ENCODE measurements at places on chromosomes 7 and 10.

- H3K36me3 ChIP-seq, result no peaks in the 10 kb centered on the region
- no peaks in the 10 kb centered on the region for H3K27me3 ChIP-seq
- no peak overlapping the region for H3K4me3 ChIP-seq
- H3K27ac ChIP-seq, result no peak overlapping the region
- DNase-seq, result no peak
- H3K4me1 ChIP-seq, result no peaks in the 10 kb centered on the region
These were observed 89.8 kb downstream of the SEMA3A start for GRCh38 chr7:84104826-84105225.

DNA sequence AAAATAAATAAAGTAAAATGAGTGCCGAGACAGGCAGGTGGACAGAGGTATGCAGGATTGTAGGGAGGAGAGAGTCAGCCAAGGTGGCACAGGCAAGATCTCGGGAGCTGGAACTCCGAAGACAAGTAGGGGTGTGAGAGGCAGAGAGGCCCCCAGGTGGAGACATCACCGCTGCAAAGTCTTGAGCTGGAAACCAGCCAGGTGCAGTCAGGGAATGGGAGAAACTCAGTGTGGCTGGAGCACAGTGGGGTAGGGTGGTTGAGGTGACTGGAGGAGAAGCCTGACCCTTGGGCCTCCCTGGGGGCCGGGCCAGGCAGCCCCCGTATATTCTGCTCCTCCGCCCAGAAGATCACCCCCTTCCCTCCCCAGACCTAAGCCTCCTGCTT, 4.2 kb downstream of the EPHB4 start:
- no peak overlapping the region for H3K4me3 ChIP-seq
- H3K36me3 ChIP-seq, result no peaks in the 10 kb centered on the region
- no peak overlapping the region for H3K27ac ChIP-seq
- H3K4me1 ChIP-seq, result peaks cover 14% of the 10 kb centered on the region
- peaks cover 21% of the 10 kb centered on the region for H3K27me3 ChIP-seq
- no peak for DNase-seq

GRCh38 chr7:130865408-130866236, 131.6 kb upstream of the KLF14 start:
- H3K4me1 ChIP-seq, result peaks cover 3% of the 10 kb centered on the region
- no peaks in the 10 kb centered on the region for H3K27me3 ChIP-seq
- H3K4me3 ChIP-seq, result no peak overlapping the region

DNA sequence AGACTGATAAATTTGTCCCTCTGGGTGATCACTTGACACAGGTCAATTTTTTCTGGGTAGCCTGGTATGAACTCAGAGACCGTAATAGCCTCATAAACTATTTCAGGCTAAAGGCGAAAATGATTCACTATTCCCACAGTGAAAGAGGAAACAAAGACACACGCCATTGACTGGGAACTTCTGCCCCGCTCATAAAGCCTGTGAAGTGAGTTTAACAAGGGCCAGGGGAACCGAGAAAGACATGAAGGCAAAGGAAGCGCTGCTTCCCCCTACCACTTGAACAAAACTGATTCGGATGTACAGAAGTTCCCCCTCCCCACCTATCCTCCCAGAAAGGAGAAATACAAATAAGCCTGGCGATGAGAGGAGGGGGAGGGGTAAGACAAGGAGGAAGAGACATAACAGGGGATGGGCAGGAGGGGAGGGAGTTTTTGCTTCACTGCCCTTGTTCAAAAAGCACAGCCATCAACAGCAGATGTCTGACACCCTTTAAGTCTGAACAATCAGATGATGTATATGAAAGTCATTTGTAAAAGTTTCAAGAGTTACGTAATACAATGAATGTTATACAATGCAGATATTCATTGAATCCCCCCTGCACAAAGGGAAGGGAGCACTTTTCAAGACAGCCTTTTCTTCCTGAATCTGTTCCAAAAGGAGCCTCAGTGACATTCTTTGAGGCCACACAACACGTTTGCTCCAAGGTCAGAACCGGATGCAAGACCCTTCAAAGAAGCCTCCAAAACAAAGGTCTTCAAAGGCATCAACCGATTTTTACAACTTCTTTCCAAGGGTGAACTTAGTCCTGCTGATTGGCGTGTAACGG, 734 bp downstream of the ABCB4 start:
- H3K27me3 ChIP-seq, result peaks cover 33% of the 10 kb centered on the region
- peak; percentile 9 for DNase-seq

GRCh38 chr10:1569208-1569607, 168.1 kb downstream of the ADARB2 start:
- H3K27ac ChIP-seq, result no peak overlapping the region
- H3K4me3 ChIP-seq, result no peak overlapping the region
- peaks cover 6% of the 10 kb centered on the region for H3K27me3 ChIP-seq
- no peaks in the 10 kb centered on the region for H3K36me3 ChIP-seq

- H3K27ac ChIP-seq, result no peak overlapping the region
- H3K27me3 ChIP-seq, result peaks cover 50% of the 10 kb centered on the region
- H3K4me1 ChIP-seq, result peaks cover 36% of the 10 kb centered on the region
- peaks cover 3% of the 10 kb centered on the region for H3K36me3 ChIP-seq
These were observed 26.2 kb downstream of the ABLIM1 start for GRCh38 chr10:114631666-114632417.

- H3K4me3 ChIP-seq, result no peak overlapping the region
- no peak overlapping the region for H3K27ac ChIP-seq
- H3K36me3 ChIP-seq, result no peaks in the 10 kb centered on the region
- peaks cover 12% of the 10 kb centered on the region for H3K4me1 ChIP-seq
- no peak for DNase-seq
- no peaks in the 10 kb centered on the region for H3K27me3 ChIP-seq
These were observed 4.0 kb upstream of the CFAP58 start for GRCh38 chr10:104349623-104350126.

DNA sequence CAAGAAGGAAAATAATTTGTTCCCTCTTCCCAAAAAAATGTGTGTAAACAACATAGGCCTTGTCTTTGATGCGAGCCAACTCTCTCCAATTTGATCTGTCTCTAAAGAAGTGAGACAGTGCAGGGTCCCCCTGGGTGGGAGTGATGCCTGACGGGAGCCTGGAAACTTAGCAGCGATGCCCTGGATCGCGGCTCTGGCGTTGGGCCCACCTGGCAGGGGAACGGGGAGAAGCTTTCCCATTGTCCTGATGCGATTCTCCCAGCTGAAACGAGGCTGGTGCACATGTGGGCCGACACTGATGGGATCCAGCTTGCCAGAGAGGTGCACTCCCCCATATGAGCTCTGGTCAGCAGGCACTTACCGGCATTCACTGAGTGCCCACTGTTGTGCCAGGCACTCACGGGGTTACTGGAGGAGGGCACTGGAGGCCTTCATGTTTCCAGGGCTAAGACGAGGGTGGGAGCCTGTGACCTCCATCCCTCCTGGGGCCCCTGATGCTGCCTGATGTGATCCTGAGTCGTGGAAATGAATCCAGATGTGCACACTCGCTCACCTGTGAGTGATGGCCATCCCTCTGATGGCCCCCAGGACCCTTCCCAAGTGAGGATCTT, 132.8 kb downstream of the PTPN20 start:
- no peaks in the 10 kb centered on the region for H3K27me3 ChIP-seq
- H3K4me1 ChIP-seq, result peaks cover 14% of the 10 kb centered on the region
- H3K36me3 ChIP-seq, result no peaks in the 10 kb centered on the region
- DNase-seq, result no peak
- no peak overlapping the region for H3K27ac ChIP-seq
- H3K4me3 ChIP-seq, result no peak overlapping the region

DNA sequence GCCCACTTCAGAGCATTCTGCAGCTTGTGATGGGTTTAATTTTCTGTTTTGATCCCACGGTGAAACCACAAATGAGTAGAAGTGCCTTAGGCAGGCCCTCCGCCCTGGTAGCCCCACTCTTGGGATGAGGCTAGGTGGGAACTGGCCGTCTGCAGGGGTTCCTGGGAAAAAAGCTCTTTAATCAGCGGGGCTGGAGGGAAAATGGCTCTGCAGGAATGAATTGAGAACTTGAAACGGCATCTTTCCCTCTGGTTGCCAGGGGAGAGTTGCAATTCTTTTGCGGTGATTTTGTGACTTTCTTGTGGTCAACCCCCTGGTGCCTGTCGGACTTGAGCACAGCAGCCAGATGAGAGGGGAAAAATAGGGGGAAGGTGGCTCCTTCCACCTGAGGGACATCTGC, 32.7 kb downstream of the COL26A1 start:
- peaks cover 15% of the 10 kb centered on the region for H3K4me1 ChIP-seq
- peaks cover 4% of the 10 kb centered on the region for H3K27me3 ChIP-seq
- DNase-seq, result no peak

GRCh38 chr10:121942749-121943416, 15.1 kb upstream of the ATE1 start:
- no peak for DNase-seq
- no peak overlapping the region for H3K4me3 ChIP-seq
- no peaks in the 10 kb centered on the region for H3K4me1 ChIP-seq
- peaks cover 12% of the 10 kb centered on the region for H3K27me3 ChIP-seq

- H3K27ac ChIP-seq, result no peak overlapping the region
- DNase-seq, result no peak
- H3K27me3 ChIP-seq, result no peaks in the 10 kb centered on the region
- H3K36me3 ChIP-seq, result no peaks in the 10 kb centered on the region
These were observed 25.0 kb downstream of the YKT6 start for GRCh38 chr7:44225566-44226395.

GRCh38 chr10:15374566-15374965, 3.5 kb upstream of the FAM171A1 start:
- H3K36me3 ChIP-seq, result no peaks in the 10 kb centered on the region
- no peak for DNase-seq
- H3K27me3 ChIP-seq, result peaks cover 45% of the 10 kb centered on the region
- no peak overlapping the region for H3K4me3 ChIP-seq
- H3K27ac ChIP-seq, result no peak overlapping the region

DNA sequence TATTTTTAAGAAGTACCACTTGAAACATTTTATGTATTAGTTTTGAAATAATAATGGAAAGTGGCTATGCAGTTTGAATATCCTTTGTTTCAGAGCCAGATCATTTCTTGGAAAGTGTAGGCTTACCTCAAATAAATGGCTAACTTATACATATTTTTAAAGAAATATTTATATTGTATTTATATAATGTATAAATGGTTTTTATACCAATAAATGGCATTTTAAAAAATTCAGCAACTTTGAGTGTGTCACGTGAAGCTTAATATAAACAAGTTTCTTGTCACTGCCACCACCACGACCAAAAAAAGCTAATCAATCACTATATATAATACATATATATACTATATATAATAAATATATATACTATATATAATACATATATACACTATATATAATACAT, 4.8 kb downstream of the IL6 start:
- DNase-seq, result no peak
- H3K27me3 ChIP-seq, result peaks cover 37% of the 10 kb centered on the region
- H3K36me3 ChIP-seq, result no peaks in the 10 kb centered on the region
- peaks cover 17% of the 10 kb centered on the region for H3K4me1 ChIP-seq

DNA sequence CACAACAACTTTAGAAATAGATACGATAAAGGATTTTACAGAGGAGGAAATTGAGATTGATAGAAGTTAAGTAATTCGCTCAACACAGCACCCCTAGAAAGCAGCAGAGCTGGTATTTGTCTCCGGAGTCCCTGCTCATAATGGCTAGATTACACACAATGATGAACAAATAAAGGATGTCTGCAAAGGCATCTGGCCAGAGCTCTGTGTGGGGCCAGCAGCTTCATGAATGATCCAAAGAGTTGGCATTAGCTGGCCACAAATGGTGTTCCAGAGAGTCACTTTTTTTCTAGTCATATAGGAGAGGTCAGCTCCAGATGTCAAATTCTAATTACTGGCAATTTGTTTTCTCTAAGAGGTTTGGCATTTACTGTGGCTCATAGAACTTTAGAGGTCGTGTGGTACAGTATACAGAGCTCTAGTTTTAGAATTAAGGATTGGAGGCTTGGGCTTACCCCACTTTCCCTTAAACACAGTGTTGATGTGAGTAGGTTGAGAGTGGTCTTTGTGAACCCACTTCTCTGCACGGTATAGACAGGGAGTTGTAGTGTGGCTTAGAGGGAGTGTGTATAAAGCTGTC, 186.2 kb downstream of the BICC1 start:
- H3K4me1 ChIP-seq, result no peaks in the 10 kb centered on the region
- no peaks in the 10 kb centered on the region for H3K27me3 ChIP-seq
- H3K27ac ChIP-seq, result no peak overlapping the region
- H3K4me3 ChIP-seq, result no peak overlapping the region

GRCh38 chr7:39616138-39616537, 7.2 kb upstream of the RALA start:
- H3K36me3 ChIP-seq, result no peaks in the 10 kb centered on the region
- H3K27me3 ChIP-seq, result peaks cover 3% of the 10 kb centered on the region
- H3K27ac ChIP-seq, result no peak overlapping the region
- H3K4me3 ChIP-seq, result no peak overlapping the region
- DNase-seq, result no peak
- peaks cover 3% of the 10 kb centered on the region for H3K4me1 ChIP-seq

- DNase-seq, result no peak
- H3K4me1 ChIP-seq, result no peaks in the 10 kb centered on the region
- H3K27ac ChIP-seq, result no peak overlapping the region
- H3K27me3 ChIP-seq, result peaks cover 46% of the 10 kb centered on the region
- H3K4me3 ChIP-seq, result no peak overlapping the region
These were observed 2.9 kb downstream of the LRRTM3 start for GRCh38 chr10:66928776-66929175.

DNA sequence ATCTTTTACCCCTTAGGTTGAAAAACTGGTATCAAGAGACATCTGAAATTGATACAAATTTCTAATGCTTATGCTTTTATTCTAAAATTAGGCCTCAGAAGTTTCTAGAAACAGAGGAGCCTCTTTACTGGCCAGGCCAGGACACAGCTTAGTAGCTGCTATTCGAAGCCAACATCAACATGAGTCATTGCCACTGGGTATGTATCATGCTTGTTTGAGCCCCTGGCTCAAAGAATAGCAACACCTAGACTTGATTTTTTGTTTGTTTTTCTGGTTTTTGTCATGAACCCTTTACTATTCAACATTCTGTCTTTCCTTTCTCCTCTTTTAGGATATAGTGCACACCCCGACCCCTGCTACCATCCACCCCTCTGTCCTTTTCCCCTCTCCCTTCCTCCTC, 90.9 kb upstream of the STK17A start:
- H3K4me3 ChIP-seq, result no peak overlapping the region
- H3K4me1 ChIP-seq, result no peaks in the 10 kb centered on the region
- no peaks in the 10 kb centered on the region for H3K36me3 ChIP-seq
- DNase-seq, result no peak
- no peak overlapping the region for H3K27ac ChIP-seq
- peaks cover 4% of the 10 kb centered on the region for H3K27me3 ChIP-seq

- no peak for DNase-seq
- peak overlapping the region; percentile 73 for H3K27ac ChIP-seq
- peaks cover 44% of the 10 kb centered on the region for H3K4me1 ChIP-seq
- no peaks in the 10 kb centered on the region for H3K27me3 ChIP-seq
- H3K4me3 ChIP-seq, result peak overlapping the region; percentile 66
These were observed 5.4 kb downstream of the IDI1 start for GRCh38 chr10:1043532-1043995.

GRCh38 chr7:91165846-91166230, 98.4 kb upstream of the FZD1 start:
- no peak for DNase-seq
- H3K36me3 ChIP-seq, result no peaks in the 10 kb centered on the region
- no peak overlapping the region for H3K4me3 ChIP-seq
- H3K4me1 ChIP-seq, result peaks cover 4% of the 10 kb centered on the region

GRCh38 chr10:67783606-67784294, 54.2 kb downstream of the DNAJC12 start:
- peaks cover 2% of the 10 kb centered on the region for H3K27me3 ChIP-seq
- peak overlapping the region; percentile 40 for H3K4me3 ChIP-seq
- peaks cover 34% of the 10 kb centered on the region for H3K4me1 ChIP-seq
- DNase-seq, result no peak
- peak overlapping the region; percentile 72 for H3K27ac ChIP-seq

- peaks cover 39% of the 10 kb centered on the region for H3K4me1 ChIP-seq
- peaks cover 89% of the 10 kb centered on the region for H3K27me3 ChIP-seq
- no peak for DNase-seq
These were observed 2.6 kb downstream of the TLX1 start for GRCh38 chr10:101133489-101134298.

- H3K4me3 ChIP-seq, result no peak overlapping the region
- H3K36me3 ChIP-seq, result peaks cover 25% of the 10 kb centered on the region
- no peak for DNase-seq
These were observed 255.7 kb upstream of the MKLN1 start for GRCh38 chr7:131071786-131072504.
